ENCODE measurements at places on chromosomes 5 and 9.

DNA sequence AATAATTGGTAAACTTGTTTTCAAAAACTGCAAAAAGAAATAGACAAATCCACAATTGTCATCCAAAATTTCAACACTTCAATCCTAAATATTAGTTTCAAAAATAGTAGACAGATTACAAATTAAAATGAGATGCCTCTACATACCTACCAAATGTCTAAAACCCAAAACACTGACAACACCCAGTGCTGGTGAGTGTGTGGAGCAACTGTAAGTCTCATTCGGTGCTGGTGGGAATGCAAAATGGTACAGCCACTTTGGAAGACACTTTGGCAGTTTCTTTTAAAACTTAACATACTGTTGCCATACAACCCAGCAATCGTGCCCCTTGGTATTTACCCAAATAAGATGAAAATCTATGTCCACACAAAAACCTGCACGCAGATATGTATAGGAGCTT lies 6.7 kb downstream of the ECM2 start:
- no peak for DNase-seq

DNA sequence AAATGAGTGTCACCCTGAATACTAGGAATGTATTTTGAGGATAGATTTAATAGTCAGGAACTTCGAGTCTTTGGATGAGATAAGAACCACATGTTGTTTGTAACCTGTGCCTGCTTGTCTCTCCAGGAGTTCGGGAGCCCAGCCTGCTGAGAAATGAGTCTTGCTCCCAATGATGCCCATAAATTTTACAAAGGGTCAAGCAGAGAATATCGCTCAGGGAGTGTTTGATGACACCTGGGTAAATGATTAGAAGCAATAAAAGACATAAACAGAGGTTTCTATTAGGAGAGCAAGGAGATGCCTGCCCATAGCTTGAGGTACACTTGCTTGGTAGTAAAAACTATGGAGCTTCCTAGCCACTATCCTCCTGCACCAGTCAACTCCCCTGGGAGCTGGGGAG lies 46.9 kb upstream of the KLF4 start:
- DNase-seq, result no peak

- no peak for DNase-seq
Measured at GRCh38 chr9:134881313-134881670, 682 bp downstream of the FCN2 start.

DNA sequence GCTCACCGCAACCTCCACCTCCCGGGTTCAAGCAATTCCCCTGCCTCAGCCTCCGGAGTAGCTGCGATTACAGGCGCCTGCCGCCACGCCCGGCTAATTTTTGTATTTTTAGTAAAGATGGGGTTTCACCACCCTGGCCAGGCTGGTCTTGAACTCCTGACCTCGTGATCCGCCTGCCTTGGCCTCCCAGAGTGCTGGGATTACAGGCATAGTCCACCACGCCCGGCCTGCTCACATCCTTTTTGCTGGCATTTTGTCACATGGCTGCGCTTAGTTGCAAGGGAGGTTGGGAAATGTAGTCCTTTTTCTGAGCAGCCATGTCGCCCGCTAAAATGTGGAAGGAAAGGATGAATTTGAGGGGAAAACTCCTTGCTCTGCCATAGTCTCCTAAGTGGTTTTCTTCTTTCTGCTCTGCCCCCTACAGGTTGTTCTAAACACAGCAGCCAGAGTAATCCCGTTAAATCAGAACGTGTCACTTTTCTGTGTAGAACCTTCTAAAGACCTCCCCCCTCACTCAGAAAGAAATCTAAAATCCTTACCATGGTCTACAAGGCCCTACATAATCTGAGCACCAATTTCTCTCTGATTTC lies 57.8 kb upstream of the HSPA9 start:
- peak; percentile 74 for DNase-seq

GRCh38 chr5:83426855-83427254 lies 44.7 kb upstream of the VCAN start:
- no peak for DNase-seq

GRCh38 chr5:178487911-178488600 lies 102.1 kb downstream of the COL23A1 start:
- DNase-seq, result no peak

GRCh38 chr5:170221327-170221741 lies 11.5 kb upstream of the C5orf58 start:
- DNase-seq, result no peak

DNA sequence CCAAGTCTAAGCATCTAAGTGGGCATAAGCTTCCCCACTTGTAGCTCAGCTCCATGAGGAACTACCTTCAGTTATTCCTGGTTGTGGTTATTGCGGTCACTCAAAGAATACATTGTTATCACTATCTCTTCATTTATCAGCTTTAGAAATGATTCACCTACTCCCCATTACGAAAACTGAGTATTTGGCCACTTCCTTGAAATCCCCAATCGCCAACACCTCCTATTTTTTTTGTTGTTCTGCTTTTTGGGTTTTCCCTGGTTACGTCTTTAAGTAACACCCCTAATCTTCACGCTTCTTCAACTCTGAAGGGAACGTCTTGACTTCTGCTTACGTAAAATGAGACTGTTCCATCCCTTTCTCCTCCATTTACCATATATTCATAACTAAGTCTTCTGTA lies 20.7 kb downstream of the MAPK9 start:
- DNase-seq, result peak; percentile 84

GRCh38 chr9:86706391-86706790 lies 240.9 kb downstream of the GAS1 start:
- no peak for DNase-seq

DNA sequence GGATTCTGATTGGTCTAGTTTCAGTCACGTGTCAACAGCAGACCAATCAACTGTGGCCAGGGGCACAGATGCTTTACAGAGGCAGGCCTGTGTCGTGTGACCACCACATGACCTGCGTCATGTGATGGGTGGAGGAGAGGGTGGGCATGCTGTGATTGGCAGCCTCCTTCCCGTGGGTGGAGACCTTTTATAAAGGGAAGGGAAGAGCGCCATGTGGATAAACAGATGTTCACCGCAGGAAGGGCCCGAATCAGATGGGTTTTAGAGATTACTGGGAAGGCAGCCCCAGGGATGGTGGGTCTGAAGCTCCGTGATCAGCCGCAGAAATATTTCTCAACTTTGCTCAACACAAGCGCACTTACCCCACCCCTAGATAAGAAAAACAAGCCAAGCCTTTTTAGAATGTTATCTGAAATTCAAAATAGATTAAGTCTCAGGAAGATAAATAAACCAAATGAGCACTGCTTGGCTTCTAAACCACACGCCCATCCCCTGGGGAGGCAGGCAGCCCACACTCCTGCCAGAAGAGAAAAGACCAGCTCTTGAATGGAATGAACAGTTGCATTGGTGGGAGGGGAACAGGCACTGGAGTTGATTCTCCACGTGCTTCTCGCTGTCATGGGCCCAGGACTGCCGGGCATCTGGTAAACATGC lies 43.6 kb downstream of the ROPN1L start:
- peak; percentile 15 for DNase-seq
